MCF 10A (cell line): ENCODE measurements at places on chromosomes 5 and 9. TPM values are rescaled to one million over a fixed set of nuclear protein-coding genes. Genes with fewer than 3 reads are reported as not detected.
A peak's percentile ranks its signal among the peaks of the same experiment; 100 is the strongest.

C9orf153 gene
- total RNA-seq, result 0.19 TPM in 1 of 2 replicates, not detected in the other

TAF11L10 gene
- not detected in 2 replicates for total RNA-seq

ARHGEF28 gene
- 27.2 and 34.8 TPM in 2 replicates for total RNA-seq

DNA sequence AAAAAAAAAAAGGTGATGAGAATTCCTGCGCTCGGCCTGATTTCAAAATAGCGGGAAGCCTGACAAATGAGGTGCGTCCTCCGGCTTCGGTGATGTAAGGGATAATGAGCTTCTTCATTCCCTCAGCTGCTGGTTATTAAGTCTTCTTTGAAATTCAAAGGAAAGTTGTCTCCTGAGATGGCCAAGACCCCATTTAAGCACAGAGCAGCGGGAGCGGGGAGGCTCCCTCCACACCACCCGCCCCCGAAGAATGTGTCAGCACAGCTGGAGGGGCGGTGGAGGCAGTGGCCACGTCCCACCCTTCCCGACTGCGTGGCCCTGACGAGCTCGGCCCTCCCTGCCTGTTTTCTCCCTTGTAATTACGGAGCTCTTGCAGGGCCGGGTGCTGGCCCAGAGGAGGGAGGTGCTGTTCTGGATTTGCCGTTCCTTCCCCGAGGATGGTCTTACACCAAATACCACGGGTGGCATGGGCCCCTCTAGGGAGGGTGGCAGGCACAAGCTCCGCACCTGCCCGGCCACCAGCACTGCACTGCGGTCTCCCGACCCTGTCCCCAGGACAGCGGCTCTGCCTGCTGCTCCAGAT lies 31.0 kb downstream of the SLC9A3 start:
- H3K4me1 ChIP-seq, result no peaks in the 10 kb centered on the region
- no peak overlapping the region for H3K4me3 ChIP-seq

GRCh38 chr5:33794550-33795181 lies 97.1 kb downstream of the ADAMTS12 start:
- no peaks in the 10 kb centered on the region for H3K27me3 ChIP-seq
- no peak for DNase-seq
- H3K36me3 ChIP-seq, result no peaks in the 10 kb centered on the region
- no peak overlapping the region for H3K27ac ChIP-seq
- H3K4me1 ChIP-seq, result no peaks in the 10 kb centered on the region

DNA sequence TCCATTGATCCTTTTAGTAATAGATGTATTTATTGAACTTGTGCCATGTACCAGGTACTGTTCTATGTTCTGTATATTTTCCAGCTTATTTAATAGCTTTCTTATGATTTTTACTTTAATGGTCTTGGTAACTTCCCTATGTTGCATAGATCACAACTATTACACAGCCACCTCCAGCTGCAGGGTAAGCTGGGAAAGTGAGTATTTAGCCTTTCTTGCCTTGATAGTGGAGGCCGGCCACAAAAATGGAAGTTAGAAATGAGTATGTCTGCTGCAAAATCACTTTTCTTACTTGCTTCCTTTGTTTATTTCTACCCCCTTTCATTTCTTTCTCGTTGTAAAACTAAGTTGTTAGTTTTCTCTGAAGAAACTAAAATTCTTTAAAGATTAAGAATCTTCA lies 43.1 kb upstream of the ANKDD1B start:
- H3K4me3 ChIP-seq, result no peak overlapping the region
- no peak overlapping the region for H3K27ac ChIP-seq
- peaks cover 18% of the 10 kb centered on the region for H3K36me3 ChIP-seq
- peaks cover 33% of the 10 kb centered on the region for H3K4me1 ChIP-seq

DNA sequence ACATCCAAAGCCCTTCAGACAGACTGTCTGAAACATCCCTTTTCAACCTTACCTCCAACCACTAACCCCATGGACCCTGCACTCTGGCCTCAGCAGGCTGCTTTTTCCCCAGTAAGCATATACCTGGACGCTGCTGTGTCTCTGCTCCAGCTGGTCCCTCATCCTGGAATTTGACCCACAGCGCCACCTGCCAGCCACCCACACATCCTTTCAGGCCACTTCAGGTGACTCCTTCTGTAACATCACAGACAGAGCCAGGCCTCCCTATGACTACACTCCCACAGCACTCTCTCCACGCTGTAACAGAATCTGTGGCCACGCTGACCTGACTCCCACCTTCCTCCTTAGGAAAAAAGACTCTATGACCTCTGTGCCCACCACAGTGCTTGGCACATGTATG lies 3.4 kb downstream of the MGAT1 start:
- no peaks in the 10 kb centered on the region for H3K27me3 ChIP-seq
- H3K27ac ChIP-seq, result peak overlapping the region; percentile 78
- H3K4me1 ChIP-seq, result peaks cover 53% of the 10 kb centered on the region
- H3K4me3 ChIP-seq, result peak overlapping the region; percentile 75

DNA sequence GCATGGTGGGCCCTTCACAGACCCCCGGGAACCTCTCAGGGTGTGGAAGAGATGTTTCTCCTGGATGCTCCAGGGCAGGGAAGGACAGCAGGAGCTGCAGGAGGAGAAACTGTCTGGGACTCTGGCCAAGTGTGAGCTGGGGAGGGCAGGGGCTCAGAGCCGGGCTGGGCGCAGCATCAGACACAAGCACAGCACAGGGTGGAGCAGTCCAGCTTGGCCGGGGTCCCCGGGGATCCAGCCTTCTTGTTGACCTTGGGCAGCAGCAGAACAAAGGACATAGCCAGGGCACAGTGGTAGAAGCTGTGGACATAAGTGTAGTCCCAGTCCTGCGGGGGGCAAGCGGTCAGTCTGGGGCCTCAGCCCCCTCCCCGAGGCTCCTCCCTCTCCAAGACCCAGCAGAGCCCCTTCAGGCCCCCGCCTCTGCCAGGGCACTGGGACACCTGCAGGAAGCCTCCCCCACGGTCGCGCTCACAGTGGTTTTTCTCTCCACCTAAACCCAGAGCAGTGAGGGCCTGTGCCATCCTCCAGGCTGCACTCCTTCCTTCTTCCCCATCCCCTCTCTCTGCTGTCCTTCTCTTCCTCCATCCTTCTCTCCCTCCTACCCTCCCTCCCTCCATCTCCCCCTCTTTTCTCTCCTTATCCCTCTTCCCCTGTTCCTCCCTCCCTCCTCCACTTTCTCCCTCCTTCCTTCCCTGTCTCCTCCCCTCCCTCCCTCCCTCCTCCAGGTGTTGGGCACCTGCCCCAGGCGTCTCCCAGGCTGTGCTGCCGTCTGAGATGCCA lies 10.1 kb downstream of the MYMK start:
- no peak overlapping the region for H3K27ac ChIP-seq
- H3K27me3 ChIP-seq, result peaks cover 14% of the 10 kb centered on the region
- no peaks in the 10 kb centered on the region for H3K36me3 ChIP-seq
- peaks cover under 1% of the 10 kb centered on the region for H3K4me1 ChIP-seq
- DNase-seq, result no peak
- no peak overlapping the region for H3K4me3 ChIP-seq

GRCh38 chr9:127187231-127187956 lies 65.0 kb upstream of the ANGPTL2 start:
- peak overlapping the region; percentile 23 for H3K27ac ChIP-seq
- peak; percentile 99 for DNase-seq
- peaks cover 11% of the 10 kb centered on the region for H3K4me1 ChIP-seq
- H3K4me3 ChIP-seq, result no peak overlapping the region
- peaks cover 39% of the 10 kb centered on the region for H3K27me3 ChIP-seq

DNA sequence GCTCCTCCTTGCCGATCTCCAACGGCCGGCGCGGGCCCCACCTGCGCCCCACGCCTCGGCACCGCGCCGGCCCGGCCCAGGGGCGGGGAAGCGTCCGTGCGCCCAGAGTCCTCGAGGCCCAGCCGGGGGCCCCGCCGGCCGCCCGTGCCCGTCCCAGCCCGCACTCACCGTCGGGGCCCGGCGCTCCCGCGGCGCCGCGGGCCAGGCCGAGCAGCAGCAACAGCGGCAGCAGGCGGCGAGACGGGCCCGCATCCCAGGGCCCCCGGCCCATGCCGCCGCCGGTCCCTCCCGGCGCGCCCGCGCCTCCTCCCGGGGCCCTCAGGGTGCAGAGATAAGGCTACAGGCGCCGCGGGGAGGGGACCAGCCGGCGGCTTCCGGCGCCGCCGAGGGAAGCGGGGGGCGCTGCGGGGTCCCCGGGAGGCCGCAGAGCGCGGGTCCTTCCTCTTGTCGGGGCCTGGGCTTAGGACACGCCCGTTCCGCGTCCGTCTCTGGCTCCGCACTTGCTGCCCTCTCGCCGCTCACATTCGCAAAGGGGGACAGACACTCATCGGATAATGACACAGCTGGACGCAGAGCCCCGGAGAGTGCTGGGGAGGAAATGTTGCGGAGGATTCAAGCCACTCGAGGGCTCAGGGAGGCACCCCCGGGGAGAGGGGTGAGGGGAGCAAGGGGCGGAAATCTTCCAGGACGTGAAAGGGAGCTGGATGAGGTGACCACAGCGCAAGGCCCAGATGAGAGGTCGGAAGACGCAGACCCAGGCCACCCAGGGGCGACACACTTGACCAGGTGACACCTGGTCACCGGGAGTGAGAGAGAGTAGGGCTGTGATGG lies at the start of gene SUSD1:
SUSD1 (minus strand) TSS at position 333 of the 831 bp plus-strand sequence; CDS start at position 271, 62 bp downstream.
- peak within 1 kb of the TSS; percentile 71 for H3K4me3 ChIP-seq
- H3K4me1 ChIP-seq, result no peaks in the 10 kb centered on the region
- no peak within 1 kb of the TSS for H3K27ac ChIP-seq
- no peaks in the 10 kb centered on the region for H3K27me3 ChIP-seq
- DNase-seq, result no peak
- peaks cover 6% of the 10 kb centered on the region for H3K36me3 ChIP-seq

GRCh38 chr9:3447788-3448187 lies 78.0 kb downstream of the RFX3 start:
- H3K27me3 ChIP-seq, result no peaks in the 10 kb centered on the region
- no peak overlapping the region for H3K27ac ChIP-seq
- H3K4me1 ChIP-seq, result no peaks in the 10 kb centered on the region
- DNase-seq, result no peak

DNA sequence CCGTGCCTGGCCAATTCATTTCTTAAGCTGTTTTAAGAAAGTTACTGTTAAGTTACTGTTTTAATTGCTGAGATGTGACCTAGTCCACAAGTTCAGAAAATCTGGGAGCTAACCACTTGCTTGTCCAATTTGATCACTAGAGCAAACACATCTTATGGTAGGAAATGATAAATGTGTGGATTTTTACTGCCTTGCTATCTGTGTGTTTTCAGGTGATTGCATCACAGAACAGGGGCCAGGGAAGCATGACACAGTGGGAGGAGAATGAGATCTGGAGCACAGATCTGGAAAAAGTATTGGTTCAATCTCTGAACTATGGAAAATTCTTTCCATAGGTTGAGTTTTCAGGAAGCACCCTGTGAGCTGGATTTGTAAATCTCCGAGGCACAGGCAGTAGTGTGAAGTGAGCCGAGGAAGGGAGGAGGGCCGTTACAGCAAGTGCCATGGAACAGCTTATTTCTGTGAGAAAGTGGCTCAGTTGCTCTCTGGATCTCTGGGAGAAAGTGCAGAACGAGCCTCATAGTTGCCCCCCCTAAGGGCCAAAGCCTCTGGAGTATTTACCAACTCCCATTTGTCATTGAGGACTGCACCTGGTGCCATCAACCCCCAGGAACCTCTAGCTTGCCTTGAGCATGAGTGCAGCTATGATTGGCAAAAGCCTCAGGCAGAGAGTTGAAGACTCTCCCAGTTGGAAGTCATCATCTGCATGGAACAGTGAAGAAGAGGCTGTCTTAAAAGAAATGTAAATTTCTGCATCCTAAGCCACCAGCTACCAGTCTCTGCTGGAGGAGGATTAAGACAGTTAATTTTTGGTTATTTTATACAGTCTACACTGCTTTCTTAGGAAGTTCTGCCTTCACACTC lies 161.8 kb upstream of the CLINT1 start:
- no peak overlapping the region for H3K4me3 ChIP-seq
- no peak overlapping the region for H3K27ac ChIP-seq
- peaks cover 15% of the 10 kb centered on the region for H3K4me1 ChIP-seq
- DNase-seq, result no peak

GRCh38 chr5:151066920-151067319 lies 13.9 kb downstream of the TNIP1 start:
- no peak overlapping the region for H3K4me3 ChIP-seq
- H3K27ac ChIP-seq, result no peak overlapping the region
- no peak for DNase-seq
- no peaks in the 10 kb centered on the region for H3K27me3 ChIP-seq
